Thymus (tissue), 14 donors: ENCODE measurements at places on chromosomes 6 and 20. TPM values are rescaled to one million over a fixed set of nuclear protein-coding genes. Genes with fewer than 3 reads are reported as not detected.

- no peaks in the 10 kb centered on the region for H3K36me3 ChIP-seq
- no peak for DNase-seq
- H3K27ac ChIP-seq = no peak overlapping the region
- no peak overlapping the region for H3K4me3 ChIP-seq
- no peaks in the 10 kb centered on the region for H3K4me1 ChIP-seq
- peaks cover 95% of the 10 kb centered on the region for H3K27me3 ChIP-seq
Measured at GRCh38 chr6:149961728-149962425, 1.9 kb upstream of the ULBP1 start.

DNA sequence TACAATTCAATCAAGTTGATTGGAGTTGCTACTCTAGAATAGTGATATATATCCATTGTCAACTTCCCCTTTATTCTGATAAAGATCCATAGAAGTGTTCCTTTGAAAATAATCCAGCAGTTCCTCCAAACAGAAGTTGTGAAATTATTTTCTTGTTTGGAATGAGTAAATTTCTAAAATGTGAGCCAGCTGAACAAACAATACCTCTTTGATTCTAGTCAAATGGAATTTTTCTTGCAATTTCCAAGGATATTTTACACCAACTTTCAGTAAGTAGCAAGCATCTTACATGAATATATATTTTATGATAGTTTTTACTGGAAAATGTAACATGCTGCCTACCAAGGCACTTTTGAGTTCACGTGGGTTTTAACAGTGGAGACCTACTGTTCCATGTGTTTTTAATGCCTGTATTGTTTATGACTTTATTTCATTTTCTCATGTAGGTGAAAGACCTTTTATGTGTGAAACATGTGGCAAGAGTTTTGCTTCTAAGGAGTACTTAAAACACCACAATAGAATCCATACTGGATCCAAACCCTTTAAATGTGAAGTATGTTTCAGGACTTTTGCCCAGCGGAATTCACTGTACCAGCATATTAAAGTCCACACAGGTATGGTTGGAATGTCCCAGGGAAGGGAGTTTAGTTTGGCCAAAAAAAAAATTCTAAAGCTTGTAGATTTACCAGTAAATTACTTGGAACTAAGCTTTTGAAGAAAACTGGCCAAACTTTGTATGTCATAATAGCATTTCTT is 6.5 kb downstream of the GZF1 start:
- H3K27ac ChIP-seq = no peak overlapping the region
- no peak for DNase-seq
- H3K36me3 ChIP-seq = peaks cover 29% of the 10 kb centered on the region
- no peak overlapping the region for H3K4me3 ChIP-seq
- no peaks in the 10 kb centered on the region for H3K4me1 ChIP-seq

IPCEF1 gene
- 6.5 TPM for polyA plus RNA-seq

GRCh38 chr6:38367231-38367630 is 272.5 kb downstream of the BTBD9 start:
- no peaks in the 10 kb centered on the region for H3K36me3 ChIP-seq
- H3K27me3 ChIP-seq = no peaks in the 10 kb centered on the region
- no peak overlapping the region for H3K27ac ChIP-seq

- no peak for DNase-seq
- no peaks in the 10 kb centered on the region for H3K36me3 ChIP-seq
- H3K27me3 ChIP-seq = no peaks in the 10 kb centered on the region
- no peak overlapping the region for H3K4me3 ChIP-seq
Measured at GRCh38 chr6:156189195-156189594, 588.0 kb upstream of the ARID1B start.

DNA sequence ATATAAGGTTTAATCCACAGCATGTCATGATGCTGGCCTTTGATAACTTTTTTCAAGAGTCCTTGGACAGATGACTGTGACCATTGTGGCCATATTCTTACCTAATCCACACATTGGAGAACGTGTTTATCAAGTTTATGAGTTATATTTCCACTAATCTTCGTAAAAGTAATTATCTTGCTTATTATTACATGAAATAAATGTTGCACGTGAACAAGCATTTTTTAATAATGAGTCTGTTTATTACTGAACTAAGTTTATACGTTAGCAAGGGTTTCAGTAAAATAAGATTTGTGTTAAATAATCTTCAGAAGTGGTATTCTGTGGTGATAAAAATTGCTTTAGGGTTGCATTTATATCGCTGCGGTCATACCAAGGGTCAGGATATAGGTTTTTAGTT is 107.1 kb downstream of the SCAF8 start:
- no peak for DNase-seq
- H3K4me3 ChIP-seq = no peak overlapping the region
- H3K36me3 ChIP-seq = peaks cover 3% of the 10 kb centered on the region
- H3K4me1 ChIP-seq = no peaks in the 10 kb centered on the region

LTB gene
- polyA plus RNA-seq = 128 TPM

GRCh38 chr6:46393161-46393939 is 97.9 kb downstream of the RCAN2 start:
- no peaks in the 10 kb centered on the region for H3K27me3 ChIP-seq
- H3K36me3 ChIP-seq = no peaks in the 10 kb centered on the region

- no peak overlapping the region for H3K4me3 ChIP-seq
- no peaks in the 10 kb centered on the region for H3K4me1 ChIP-seq
- H3K27me3 ChIP-seq = no peaks in the 10 kb centered on the region
- no peak for DNase-seq
Measured at GRCh38 chr6:17415321-17415720, 21.9 kb downstream of the CAP2 start.

GRCh38 chr6:84764332-84765049 is at the start of gene TBX18:
TSS of gene TBX18 (minus strand) at chr6:84764598. CDS start at chr6:84764181, 417 bp downstream.
- peak; percentile 62 for DNase-seq
- H3K27me3 ChIP-seq = peaks cover 68% of the 10 kb centered on the region
- no peak within 1 kb of the TSS for H3K27ac ChIP-seq
- H3K4me3 ChIP-seq = peak within 1 kb of the TSS; percentile 10

DNA sequence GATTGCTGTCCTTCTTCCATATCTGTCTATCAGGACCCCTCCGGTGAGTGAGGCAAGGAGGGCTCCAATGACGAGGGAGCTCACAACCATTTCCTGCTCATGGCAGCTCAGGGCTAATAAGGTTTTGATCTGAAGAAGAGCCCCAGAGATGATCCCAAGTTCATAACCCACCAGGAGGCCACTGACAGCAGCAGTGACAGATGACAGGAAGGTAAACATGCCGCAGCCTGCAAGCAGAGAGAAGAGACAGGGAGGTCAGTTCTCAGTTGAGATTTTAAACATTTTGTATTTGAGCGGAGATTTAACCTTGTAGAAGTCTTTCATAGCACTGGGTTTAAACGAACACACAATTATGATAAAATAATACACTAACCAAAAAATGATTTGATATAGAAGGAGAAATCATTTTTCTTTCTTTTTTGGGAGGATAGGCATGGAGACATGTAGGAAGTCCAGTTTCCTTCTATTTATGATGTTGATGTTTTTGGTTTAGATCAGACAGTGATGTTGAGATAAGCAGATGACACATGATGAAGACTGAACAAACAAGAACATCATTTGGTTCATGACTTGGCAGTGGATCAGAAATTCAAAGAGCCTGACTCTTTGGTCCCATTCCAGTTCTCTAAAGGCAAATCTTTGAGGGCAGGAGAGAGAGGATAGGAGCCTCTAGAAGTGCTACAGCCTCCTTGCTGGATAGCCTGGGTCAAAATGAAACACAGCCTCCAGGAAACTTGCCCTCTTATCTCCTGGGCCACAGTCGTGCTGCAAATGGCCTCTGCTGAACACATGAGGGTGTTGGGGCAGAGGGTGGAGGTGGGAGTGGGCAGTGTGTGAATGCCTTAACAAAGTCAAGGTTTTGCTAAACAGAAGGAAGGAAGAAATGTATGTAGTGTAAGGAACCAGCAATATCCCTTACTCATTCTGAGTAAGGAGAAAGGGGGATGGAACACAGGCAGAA is 22.6 kb downstream of the SLC2A12 start:
- DNase-seq = no peak
- H3K27me3 ChIP-seq = no peaks in the 10 kb centered on the region
- no peak overlapping the region for H3K4me3 ChIP-seq
- H3K27ac ChIP-seq = no peak overlapping the region
- no peaks in the 10 kb centered on the region for H3K36me3 ChIP-seq

- H3K4me1 ChIP-seq = peaks cover 58% of the 10 kb centered on the region
- no peak overlapping the region for H3K4me3 ChIP-seq
- peaks cover 27% of the 10 kb centered on the region for H3K36me3 ChIP-seq
- no peaks in the 10 kb centered on the region for H3K27me3 ChIP-seq
- DNase-seq = no peak
Measured at GRCh38 chr6:33320315-33321181, 3.0 kb upstream of the ZBTB22 start.

MCCD1 gene
- not detected for polyA plus RNA-seq

- H3K27me3 ChIP-seq = no peaks in the 10 kb centered on the region
- H3K36me3 ChIP-seq = no peaks in the 10 kb centered on the region
- H3K4me3 ChIP-seq = no peak overlapping the region
- H3K4me1 ChIP-seq = no peaks in the 10 kb centered on the region
- DNase-seq = no peak
- H3K27ac ChIP-seq = no peak overlapping the region
Measured at GRCh38 chr6:161254126-161254463, 19.8 kb downstream of the AGPAT4 start.

DNA sequence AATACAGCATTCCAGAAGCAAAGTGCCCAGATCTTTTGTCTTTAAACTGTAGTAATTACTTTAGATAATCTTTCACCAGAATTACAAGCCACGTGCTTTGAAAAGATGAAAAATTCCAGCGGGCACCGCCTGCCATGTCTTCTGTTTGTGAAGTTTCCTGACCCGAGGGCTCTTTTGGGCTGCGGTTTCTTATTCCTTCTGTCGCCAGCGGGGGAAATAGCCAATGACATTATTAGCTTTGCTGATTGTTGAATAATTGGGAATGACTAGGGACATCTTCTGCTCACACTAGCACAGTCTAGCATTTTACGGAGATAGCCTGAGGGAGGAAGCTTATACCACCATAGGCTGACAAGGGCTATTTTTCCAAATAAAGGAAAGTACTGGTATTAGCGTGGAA is 124.7 kb downstream of the SAMD5 start:
- DNase-seq = no peak
- H3K27me3 ChIP-seq = no peaks in the 10 kb centered on the region
- no peak overlapping the region for H3K4me3 ChIP-seq

MC3R gene
- polyA plus RNA-seq = 0.02 TPM

DNA sequence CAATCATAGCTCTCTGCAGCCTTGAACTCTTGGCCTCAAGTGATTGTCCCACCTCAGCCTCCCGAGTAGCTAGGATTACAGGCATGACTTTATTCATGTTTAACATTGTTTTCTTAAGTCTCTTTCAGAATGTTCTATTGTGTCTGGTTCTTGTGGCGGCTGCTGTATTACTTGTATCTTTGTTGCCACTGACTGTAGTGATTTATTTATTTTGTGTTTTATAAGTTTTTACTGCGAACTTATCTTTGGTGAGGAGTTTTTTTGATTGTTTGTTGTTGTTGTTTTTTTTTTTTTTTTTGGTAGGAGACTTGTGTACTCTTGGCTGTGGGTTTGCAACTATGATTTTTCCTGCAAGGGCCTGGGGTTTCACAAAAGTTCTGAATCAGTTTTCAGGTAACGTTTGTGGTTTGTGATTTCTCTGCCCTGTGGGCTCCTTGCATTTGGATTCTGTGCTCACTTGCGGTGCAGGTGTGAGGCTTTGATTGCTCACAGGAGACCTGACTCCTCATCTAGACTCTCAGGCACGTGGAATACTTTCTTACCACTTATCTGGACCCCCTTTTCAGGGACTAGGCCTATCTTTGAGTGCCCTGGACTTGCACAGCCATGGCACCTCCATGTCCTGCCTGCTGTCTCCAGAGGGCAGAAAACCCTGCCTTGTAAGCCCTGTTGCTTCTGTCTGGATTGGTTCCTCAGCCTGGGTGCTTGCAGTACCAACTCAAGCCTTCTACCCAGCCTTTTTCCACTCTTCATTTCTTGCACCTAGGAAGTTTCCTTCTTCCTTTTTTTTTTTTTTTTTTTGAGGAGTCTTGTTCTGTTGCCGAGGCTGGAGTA is 25.2 kb downstream of the KIF25 start:
- no peak overlapping the region for H3K27ac ChIP-seq
- H3K27me3 ChIP-seq = no peaks in the 10 kb centered on the region
- DNase-seq = no peak
- H3K4me1 ChIP-seq = no peaks in the 10 kb centered on the region
- H3K4me3 ChIP-seq = no peak overlapping the region

RIPPLY2 gene
- polyA plus RNA-seq = 0.23 TPM

GRCh38 chr20:6700563-6701329 is 66.7 kb upstream of the BMP2 start:
- H3K27me3 ChIP-seq = no peaks in the 10 kb centered on the region
- no peak overlapping the region for H3K27ac ChIP-seq
- DNase-seq = no peak
- no peaks in the 10 kb centered on the region for H3K4me1 ChIP-seq
- no peaks in the 10 kb centered on the region for H3K36me3 ChIP-seq
- H3K4me3 ChIP-seq = no peak overlapping the region

DNA sequence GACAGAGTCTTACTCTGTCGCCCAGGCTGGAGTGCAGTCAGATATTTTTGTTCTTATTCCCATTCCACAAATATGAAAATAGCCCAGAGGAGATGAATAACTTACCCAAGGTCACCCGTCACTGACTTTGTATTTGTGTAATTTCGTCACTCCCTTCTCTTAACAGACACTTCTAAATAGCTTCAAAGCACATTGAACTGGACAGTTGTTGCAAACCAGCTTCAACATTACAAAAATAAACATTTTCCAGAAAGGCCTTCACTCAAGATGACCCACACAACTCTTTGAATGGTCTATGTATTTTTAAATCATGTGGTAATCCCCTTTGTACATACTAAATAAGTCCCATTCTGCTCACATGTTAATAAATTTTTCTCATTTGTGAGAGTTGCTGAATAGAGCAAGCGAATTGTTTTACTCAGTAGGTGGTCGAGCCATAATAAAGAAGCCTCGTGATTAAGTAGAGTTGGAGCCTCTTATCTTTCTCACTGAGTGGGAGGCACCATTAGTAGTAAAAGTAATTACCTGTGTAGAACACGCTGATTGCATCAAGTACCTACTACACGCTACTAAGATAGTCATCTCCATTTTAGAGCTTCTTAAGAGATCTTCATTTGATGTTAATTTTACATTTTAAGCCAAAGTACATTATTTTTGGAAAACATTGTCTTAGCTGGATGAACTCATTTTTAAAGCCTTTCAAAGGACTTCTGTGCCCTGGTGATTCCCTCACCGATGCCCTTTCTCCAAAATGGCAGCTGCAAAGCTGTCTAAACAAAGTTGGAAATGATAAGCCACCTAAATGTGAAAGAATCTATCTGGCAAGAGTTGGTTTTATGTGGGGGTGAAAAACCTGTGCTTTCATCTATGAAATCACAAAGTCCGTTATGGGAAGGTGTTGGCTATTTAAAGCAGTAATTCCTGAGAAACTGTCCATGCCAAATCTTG is 110.0 kb downstream of the TSHZ2 start:
- H3K36me3 ChIP-seq = no peaks in the 10 kb centered on the region
- H3K4me3 ChIP-seq = no peak overlapping the region
- DNase-seq = no peak
- H3K27me3 ChIP-seq = no peaks in the 10 kb centered on the region

DNA sequence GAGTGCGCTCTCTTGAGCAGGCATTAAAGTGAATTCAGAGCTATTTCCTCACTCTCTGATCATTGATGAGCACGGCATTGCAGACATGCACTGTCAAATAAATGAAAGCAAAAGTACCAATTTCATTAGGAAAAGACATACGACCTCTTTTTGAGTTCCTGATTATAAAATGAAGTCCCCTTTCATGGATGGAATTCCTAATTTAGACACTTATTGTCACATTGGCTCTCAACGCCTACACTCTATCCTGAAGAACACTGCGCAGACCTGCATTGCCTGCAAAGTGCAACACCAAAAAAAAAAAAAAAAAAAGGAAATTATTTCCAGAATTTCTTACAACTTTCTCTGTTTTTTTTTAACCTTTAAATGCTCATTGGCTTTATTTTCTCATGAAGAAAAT is 1.6 kb downstream of the ADGRB3 start:
- no peaks in the 10 kb centered on the region for H3K36me3 ChIP-seq
- no peak for DNase-seq
- peaks cover 30% of the 10 kb centered on the region for H3K27me3 ChIP-seq
- H3K4me3 ChIP-seq = no peak overlapping the region
- no peaks in the 10 kb centered on the region for H3K4me1 ChIP-seq
